ENCODE measurements at places on chromosomes 5 and 9. TPM values are rescaled to one million over a fixed set of nuclear protein-coding genes. Genes with fewer than 3 reads are reported as not detected.

HMMR gene
- 5.7 TPM for total RNA-seq

CKMT2 gene
- 0.38 TPM for total RNA-seq

NEUROG1 gene
- not detected for total RNA-seq

TAL2 gene
- not detected for total RNA-seq

BTNL3 gene
- total RNA-seq, result not detected

CCL28 gene
- total RNA-seq, result 2.1 TPM

IFNB1 gene
- total RNA-seq, result not detected

PCDHGA10 gene
- total RNA-seq, result 3.0 TPM

ADAM19 gene
- 35.0 TPM for total RNA-seq

PCDHGB2 gene
- total RNA-seq, result 0.64 TPM

STPG3 gene
- total RNA-seq, result not detected

PCDHGC4 gene
- 0.89 TPM for total RNA-seq

CCDC180 gene
- 0.51 TPM for total RNA-seq

NTNG2 gene
- total RNA-seq, result 0.77 TPM

MLANA gene
- total RNA-seq, result not detected

PRSS3 gene
- total RNA-seq, result 12.8 TPM

BTNL8 gene
- 0.13 TPM for total RNA-seq

RANBP17 gene
- 4.5 TPM for total RNA-seq

PCDHAC1 gene
- total RNA-seq, result 0.13 TPM

FGF10 gene
- not detected for total RNA-seq

NOL8 gene
- 14.9 TPM for total RNA-seq

IL9 gene
- total RNA-seq, result not detected

QRFP gene
- not detected for total RNA-seq

CATSPER3 gene
- 0.13 TPM for total RNA-seq

STXBP1 gene
- 13.0 TPM for total RNA-seq

Data from dermis microvascular lymphatic vessel endothelial cell (primary cell).